ENCODE measurements at places on chromosomes 1 and 21.

GRCh38 chr1:1337793-1338147 lies 6.7 kb downstream of the TAS1R3 start:
- DNase-seq, result no peak

DNA sequence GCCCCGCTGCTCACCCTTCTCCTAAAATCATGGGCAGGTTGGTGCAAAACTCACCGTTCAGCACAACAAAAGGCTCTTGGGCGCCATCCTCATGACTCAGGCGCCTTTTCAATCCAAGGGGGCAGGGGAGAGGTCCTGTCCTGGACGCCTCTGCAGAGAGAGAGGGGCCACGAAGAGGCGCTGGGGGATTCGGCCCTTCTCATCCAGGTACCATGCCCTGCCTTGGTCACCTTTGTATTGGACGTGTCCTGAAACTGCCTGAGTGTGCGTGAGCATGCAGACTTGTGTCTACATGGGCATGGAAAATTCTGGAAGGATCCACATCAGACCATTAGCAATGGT lies 53.5 kb downstream of the SLC37A1 start:
- DNase-seq, result peak; percentile 52

GRCh38 chr1:188433425-188433824 lies 1604.7 kb downstream of the PLA2G4A start:
- DNase-seq, result no peak

DNA sequence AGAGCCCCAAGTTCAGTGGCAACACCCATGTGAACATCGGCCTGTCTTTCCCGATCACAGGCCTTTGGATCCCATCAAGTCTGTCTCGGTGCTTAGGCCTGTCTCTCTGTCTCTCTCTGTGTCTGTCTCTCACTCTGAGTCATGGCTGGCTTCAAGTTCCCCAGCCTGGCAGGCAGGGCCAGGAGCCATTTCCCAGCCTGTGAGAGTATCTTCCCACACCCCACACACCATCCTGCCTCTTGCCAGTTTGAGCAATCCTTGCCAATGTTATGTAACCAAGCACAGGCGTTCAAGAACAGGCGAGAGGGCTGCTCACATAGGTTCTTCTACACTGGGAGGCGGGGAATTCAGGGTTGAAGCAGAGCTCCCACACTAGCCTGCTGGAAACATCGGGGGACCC lies 70.0 kb upstream of the TMEM51 start:
- DNase-seq, result no peak

DNA sequence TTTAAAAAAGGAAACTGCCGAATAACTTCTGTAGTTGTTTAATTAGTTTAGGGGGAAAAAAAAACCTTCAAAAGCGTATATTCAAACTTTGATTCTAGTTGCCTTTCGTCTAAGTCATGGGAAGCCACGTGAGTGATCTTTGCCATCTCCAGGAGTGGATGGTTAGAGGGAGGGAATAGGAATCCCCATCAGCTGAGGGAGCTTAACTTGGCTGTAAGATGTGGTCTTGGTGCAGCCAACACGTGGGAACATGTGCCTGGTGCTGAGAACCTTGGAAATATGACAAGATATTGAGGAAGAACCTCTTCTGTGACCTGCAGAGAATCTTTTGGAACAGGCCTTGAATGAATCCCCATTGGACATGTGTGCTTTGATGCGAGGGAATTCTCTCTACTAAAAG lies 1.7 kb downstream of the BACE2 start:
- no peak for DNase-seq
